ENCODE measurements at places on chromosomes 4 and X.

- no peak for DNase-seq
Observed at GRCh38 chr4:80454556-80454955, 119.0 kb downstream of the CFAP299 start.

GRCh38 chrX:46029777-46030176 is 515.4 kb downstream of the ZNF674 start:
- DNase-seq, result no peak

GRCh38 chr4:99383833-99384392 is 31.4 kb upstream of the ADH1C start:
- DNase-seq, result no peak

GRCh38 chr4:164943192-164943591 is 34.3 kb downstream of the TRIM61 start:
- DNase-seq, result no peak

DNA sequence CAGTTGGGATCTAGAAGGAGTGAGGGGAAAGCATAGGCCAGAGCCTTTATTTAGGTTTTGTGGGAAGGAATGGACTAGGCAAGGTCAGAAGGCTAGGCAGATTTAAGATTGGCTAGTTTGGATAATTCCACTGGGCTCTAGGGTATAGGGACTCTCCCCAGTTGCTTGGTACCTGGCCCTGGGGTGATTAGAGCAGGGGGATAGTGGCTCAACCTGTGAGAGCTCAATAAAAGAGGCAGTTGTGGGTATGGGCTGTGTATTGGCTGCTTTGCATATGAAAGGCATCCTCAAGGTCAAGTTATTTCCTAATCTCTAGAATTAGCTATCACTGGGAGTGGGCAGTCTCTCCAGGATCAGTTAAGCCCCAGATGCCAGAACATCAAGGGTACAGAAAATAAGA is 61.3 kb downstream of the ZNF81 start:
- DNase-seq, result no peak

- no peak for DNase-seq
Observed at GRCh38 chr4:158538176-158538575, 16.5 kb downstream of the RXFP1 start.

GRCh38 chrX:123871309-123871708 is 11.5 kb downstream of the XIAP start:
- no peak for DNase-seq

GRCh38 chrX:109845996-109846395 is 112.9 kb upstream of the ACSL4 start:
- no peak for DNase-seq

- DNase-seq, result no peak
Observed at GRCh38 chr4:27524224-27524623, 663.6 kb downstream of the STIM2 start.

GRCh38 chr4:75370576-75370975 is 143.6 kb downstream of the RCHY1 start:
- no peak for DNase-seq

DNA sequence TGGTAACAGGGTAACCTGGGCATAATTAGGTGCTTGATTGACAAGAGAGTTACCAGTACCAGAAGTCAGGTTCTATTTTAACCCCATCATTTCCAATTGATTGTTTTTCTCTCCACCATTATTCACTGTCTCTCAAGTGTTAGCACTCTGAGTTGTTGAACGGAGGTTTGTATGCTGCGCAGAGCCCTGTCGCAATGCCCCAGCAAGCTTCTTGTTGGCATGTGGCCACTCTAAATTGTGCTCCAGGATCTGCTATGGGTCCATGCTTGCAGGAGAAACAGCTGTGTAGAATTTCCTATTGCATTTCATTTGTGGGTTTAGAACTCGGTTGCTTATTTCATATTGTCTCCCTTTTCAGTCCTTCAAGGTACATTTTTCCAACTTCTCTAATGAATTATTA is 98.2 kb downstream of the KLHL8 start:
- DNase-seq, result no peak

- no peak for DNase-seq
Observed at GRCh38 chrX:115467961-115468360, 93.0 kb upstream of the PLS3 start.

DNA sequence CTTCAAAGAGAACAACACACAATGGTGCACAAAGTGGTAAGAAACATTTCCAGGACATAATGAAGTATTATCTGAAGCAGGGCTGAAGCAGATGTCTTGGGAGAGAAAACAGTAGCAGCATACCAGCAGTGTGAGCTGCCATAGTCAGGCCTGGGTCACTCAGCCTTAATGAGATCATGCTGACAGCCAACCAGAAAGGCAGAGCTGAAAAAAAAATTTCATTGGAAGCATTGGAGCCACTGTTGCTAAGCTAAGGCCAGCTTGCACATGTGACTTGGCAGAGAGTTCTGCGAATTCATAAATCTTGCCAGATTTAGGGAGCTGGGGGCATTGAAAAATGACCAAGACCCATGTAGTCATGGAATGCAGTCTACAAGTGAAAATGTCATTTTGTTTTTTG is 444.0 kb upstream of the PITX2 start:
- DNase-seq, result no peak

DNA sequence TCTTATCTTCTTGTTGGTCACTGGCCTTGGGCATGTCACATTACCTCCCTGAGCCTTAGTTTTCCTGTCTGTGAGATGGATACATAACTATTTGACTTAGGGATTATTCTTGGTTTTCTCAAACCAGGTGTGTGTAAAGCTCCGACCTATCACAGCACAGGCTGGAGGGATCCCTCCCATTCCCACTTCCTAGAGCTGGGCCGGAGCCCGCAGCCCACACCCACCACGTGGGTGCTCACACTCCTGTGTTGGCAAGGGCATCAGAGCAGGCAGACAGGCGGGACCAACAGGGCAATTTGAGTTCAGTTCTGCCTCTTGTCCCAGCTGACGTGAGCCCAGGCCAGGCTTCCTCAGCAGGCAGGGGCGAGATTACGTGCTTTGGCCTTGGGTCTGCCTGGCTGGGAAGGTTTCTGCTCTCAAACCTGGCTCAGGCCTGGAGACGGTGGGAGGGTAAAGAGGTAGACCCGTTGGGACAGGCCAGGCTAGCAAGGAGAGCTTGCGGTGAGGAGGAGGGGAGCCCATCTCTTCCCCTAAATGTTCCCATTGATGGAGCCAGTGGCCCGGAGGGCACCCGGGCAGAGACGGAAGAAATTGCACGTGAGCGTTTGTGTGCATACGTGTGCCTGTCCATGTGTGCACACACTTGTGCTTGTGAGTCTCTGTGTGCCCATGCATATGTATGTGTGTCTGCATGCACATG is 734 bp upstream of the SH3TC1 start:
- DNase-seq, result no peak

GRCh38 chrX:46408553-46409407 is 136.4 kb downstream of the ZNF674 start:
- peak; percentile 55 for DNase-seq

DNA sequence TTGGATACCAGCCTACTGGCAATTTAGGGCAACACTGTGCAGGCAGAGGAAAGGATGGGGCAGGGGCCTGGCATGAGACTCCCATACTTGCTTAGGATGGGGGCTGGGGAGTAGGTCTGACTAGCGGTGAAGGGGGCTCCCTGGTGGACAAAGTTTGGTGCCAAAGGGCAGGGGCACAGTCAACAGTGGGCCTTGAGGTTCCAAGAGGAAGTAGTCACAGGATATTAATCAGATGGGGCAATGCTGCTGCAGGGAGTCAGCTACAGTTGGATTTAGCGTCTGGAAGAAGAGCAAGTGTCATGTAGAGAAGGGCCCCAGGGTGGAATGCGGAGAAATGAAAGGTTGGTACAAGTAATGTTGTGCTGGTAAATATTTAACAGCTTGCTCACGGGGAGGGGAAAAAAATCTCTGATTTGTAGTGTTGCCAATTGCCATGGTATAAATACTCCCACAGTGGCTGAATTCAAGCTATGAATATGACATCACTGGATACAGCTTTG is 139.4 kb downstream of the PJA1 start:
- no peak for DNase-seq

DNA sequence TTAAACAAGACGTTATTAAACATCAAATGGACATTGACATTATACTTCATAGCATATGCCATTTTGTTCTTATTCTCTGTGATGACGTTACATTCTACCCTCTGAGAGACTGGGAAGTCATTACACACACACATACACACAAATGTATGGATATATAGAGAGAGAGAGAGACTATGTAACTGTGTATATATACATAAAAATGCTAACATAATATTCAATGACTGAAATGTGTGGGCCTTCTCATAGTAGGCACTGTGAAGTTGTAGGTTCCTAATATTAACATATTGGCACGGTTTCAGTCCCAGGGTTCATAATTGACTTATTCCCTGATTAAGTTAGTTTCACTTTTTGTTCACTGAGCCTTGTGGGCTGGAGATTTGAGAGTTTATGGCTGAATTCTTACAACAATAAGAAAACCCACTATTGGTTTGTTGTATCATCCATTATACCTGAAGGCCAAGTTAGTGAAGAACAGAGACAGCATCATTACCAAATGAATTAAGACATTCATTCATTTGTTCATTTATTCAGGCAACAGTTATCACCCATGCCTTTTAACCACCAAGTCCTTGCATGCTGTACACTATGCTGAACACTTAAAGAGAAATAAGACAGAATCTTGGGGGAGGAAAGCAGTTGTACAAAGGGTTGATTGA is 68.5 kb downstream of the GAB1 start:
- DNase-seq, result no peak

DNA sequence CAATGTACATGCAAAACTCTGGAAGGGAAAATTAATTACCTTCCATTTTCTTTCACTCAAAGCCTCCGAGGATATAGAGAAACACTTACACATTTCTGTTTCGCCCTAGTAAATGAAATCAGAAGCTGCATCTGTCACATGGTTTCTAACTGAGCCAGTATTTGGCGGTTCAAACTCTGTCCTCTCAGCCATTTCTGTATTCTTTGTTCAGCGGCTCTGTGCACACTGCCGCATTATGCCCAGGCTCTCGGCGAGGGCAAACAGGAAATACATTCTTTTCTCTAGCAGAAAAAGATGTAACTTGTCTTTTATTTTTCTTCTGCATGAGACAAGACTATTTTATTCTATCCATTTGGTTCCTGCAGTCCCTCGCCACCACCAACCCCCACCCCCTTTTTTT is 71.4 kb upstream of the GPM6B start:
- DNase-seq, result no peak

- DNase-seq, result no peak
Observed at GRCh38 chr4:104973708-104974107, 173.0 kb upstream of the TET2 start.

GRCh38 chr4:178778496-178778895 is 1336.3 kb upstream of the AGA start:
- no peak for DNase-seq

DNA sequence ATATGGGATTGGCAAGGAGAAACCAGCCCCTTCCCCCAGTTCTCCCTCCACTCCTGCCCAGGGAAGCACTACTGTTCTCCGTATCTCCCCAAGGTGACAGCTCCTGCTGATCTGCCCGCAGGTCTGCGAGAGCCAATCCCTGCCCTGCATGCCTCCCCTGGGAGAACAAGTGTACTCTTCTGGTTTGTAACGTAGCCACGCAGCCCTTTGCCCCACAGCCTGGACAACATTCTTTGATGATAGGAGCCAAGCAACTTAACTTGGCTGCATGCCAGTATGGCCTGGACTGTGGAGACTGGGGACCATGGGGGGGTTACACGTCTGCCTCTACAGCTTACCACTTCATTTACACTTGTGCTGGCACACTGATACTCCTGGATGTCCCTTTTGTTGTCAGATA is 2.0 kb downstream of the STBD1 start:
- DNase-seq, result no peak

DNA sequence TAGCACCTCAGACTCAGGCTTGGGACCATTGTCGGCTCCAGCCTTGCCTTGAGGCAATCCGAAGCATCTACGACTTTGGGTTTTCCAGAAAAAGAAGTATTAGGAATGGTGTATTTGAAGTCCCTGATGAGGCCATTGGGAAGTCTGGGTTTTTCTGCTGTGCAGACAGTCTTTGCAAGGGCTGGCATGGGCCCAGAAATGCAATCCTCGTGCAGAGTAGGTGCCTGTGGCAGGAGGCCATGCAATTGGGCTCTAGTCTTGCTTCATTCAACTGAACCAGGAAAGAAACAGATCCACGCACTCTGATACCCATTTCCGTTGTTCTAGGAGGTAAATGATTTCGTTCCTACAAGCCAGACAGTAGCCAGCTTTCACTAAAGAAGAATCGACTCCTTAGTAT is 12.4 kb downstream of the ZFP92 start:
- no peak for DNase-seq

- DNase-seq, result no peak
Observed at GRCh38 chr4:48223633-48224295, 45.9 kb downstream of the TEC start.

GRCh38 chrX:13937370-13938050 is 92.2 kb downstream of the GEMIN8 start:
- DNase-seq, result no peak

DNA sequence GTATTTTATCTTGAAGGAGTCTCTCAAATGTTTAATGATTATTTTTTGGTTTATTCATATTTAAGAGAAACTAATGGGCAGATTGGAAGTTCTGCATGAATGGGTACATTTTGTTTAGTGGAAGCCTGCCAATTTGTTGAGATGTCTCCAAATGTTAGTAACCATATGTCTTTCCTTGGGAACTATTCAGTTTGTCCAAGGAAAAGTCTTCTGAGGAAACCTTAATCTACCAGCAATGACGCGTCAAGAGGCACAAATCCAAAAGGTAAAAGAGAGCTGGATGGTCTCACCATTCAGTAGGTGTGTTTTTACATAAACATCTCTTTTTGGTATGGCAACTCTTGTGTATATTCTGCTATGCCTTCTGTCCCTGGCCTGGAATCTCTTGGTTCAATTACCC is 37.4 kb upstream of the NDST3 start:
- no peak for DNase-seq

- DNase-seq, result no peak
Observed at GRCh38 chr4:168931215-168931650, 78.8 kb downstream of the CBR4 start.

DNA sequence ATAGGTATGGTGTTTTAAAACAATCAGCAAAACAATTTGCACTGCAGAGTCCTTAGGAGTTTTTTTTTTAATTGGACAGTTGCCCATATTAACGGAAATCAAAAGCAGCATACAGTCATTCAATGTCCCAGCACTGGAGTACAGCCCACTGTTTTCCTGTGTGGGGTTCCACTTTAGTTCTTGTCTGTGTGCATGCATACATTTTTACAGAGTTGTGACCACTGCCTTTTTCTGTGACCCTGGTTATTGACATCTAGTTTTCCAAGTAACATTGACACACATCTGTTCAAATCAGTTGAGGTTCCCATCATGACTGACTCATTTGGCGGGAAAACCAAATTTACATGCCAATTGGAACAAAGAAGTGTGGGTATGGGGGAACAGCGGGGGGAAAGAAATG is 83.3 kb downstream of the HPRT1 start:
- no peak for DNase-seq

GRCh38 chr4:52711834-52712250 is 39.4 kb downstream of the ERVMER34-1 start:
- DNase-seq, result no peak

All from stimulated activated CD4-positive, alpha-beta T cell treated with anti-CD3 and anti-CD28 coated beads, Interleukin-15, amount 100 ng/mL, for 1 hour (primary cell).